SK-N-SH treated with all-trans-retinoic acid at 6 μM for 48 hours (cell line): ENCODE measurements at places on chromosomes 3 and 15.
A peak's percentile ranks its signal among the peaks of the same experiment; 100 is the strongest.

- ATAC-seq: no peak
Observed at GRCh38 chr3:123689831-123690230, 105.0 kb upstream of the HACD2 start.

- ATAC-seq: no peak
Observed at GRCh38 chr3:129112308-129113052, 9.1 kb downstream of the RAB43 start.

GRCh38 chr3:154241496-154241895 is 82.8 kb downstream of the DHX36 start:
- ATAC-seq: no peak

DNA sequence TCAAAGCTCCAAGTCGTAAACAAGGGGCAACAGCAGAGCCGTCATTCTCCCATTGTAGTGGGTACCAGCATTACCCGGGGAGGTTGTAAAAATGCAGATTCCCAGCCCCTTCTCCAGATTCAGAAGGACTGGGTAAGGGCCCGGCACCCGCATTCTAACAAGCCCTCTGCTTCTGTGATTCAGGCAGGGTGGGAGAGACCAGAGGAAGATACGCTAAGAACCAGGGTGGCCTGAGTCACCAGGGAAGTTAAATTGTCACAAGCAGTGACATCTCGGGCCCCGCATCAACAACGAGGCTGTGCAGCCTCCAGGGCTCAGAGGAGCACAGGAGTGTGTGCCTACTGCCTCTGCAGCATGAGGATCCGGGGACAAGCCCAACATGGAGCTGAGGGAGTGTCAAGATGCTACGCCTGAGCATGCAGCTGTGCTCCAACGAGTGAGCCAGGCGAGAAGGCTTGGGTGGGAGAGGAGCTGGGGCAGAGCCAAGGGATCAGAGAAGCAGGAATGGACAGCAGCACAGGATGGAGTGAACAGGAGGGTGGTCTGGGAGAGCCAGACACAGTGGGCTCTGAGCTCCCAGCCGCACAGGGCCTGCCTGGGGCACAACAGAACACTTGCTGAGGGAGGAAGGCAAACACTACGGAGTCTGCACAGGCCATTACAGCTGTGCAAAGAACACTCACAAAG is 68.5 kb downstream of the CPN2 start:
- ATAC-seq: no peak

GRCh38 chr3:42290966-42291714 is 25.2 kb upstream of the CCK start:
- ATAC-seq: no peak

DNA sequence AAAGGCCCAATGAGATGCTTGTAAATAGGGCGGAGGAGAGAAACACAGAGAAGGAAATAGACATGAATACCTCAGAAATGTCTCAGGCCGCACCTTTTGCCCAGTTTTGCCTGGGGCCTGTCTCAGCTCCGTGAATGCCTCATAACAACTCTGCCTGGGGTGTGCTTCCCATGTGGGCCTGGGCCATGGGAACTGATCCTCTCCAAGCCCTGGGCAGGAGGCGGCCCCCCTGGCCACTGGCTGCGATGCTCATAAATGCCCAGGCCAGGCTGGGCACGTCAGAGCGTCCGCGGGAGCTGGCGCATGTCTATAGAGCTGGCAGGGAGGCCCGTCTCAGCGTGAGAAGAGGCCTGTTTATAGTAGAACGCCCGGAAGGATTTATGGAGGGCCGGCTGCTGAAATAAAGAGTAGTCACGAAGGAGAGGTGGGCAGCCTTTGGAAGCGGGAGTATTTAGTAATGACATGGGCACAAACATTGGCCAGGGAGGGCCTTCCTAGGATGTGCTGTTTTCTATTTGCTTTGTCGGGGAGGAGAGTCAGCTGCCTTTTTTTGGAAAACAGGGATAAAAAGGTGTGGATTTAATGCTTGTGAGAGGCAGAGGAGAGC is 85.9 kb upstream of the IGF1R start:
- ATAC-seq: no peak

DNA sequence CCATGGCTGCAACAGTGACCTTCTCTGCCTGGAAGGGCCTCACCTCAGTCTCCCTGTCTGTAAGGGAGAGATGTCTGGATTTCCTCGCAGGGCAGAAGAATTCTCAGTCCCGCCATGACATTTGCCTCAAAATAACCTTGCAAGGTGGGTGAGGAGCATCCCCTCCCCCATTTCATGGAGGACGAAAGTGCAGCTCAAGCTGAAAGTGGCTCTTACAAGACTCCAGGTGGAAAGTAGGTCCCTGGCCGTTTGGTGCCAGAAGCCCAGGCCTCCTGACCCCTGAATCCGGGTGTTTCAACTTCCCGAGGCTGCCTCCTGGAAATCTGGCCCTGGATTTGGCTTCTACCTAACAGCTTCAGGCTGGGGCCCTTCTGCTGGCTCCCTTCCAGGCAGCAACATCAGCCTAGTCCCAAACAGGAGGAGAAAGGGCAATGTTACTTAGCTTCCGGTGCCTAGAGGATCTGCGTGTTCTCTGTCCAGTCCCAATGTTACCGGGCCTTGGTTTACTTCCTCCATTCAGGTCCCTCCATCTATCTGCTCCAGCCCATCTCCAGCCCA is 769 bp upstream of the CSPG4 start:
- ATAC-seq: no peak

DNA sequence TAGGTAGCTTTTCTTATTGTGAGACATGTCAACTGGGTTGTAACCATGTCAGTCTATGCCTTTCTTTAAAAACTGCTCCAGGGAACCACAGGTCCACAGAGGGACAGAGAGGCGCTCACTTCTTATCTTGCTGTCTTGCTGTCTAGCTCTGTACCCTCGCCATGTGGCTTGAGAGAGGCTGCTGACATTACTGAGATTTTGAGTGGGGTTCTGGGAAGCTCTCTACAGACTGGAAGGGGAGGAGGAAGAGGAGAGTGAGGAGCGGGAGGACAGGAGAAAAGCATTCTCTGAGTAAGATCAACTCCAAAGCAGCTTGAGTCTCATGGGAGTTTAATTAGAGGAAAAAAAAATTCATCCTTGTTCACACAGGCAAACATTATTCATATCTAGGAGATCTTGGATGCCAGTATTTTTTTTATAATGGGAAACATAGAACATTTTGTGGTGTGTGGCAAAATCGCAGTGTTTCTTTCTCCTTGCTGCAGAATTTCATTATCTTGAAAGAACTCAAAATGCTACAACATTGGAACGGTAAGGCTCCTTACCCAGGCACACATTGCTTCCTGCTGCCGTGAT is 1037.0 kb upstream of the NR2F2 start:
- ATAC-seq: no peak

DNA sequence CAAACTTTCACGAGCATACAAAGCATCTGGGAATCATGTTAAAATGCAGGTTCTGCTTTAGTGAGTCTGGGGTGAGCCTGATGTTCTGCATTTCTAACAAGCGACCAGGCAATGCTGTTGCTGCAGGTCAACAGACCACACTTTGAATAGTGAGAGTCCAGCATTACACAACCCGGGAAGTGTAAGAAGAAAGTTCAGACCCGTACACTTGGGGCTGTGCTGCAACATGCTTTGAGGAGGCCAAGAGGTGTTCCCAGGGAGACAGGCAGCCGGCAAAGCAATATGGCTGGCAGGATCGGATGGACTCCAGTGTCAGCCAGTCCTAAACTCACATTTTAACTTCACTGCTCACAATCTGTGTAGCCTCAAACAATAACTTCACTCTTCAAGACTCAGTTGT is 134.2 kb downstream of the LIPC start:
- ATAC-seq: no peak

GRCh38 chr3:168197162-168197561 is 101.4 kb upstream of the GOLIM4 start:
- no peak for ATAC-seq

GRCh38 chr15:85462029-85462428 is 81.6 kb downstream of the AKAP13 start:
- no peak for ATAC-seq

- ATAC-seq: no peak
Observed at GRCh38 chr3:23341147-23341838, 138.2 kb downstream of the UBE2E2 start.

DNA sequence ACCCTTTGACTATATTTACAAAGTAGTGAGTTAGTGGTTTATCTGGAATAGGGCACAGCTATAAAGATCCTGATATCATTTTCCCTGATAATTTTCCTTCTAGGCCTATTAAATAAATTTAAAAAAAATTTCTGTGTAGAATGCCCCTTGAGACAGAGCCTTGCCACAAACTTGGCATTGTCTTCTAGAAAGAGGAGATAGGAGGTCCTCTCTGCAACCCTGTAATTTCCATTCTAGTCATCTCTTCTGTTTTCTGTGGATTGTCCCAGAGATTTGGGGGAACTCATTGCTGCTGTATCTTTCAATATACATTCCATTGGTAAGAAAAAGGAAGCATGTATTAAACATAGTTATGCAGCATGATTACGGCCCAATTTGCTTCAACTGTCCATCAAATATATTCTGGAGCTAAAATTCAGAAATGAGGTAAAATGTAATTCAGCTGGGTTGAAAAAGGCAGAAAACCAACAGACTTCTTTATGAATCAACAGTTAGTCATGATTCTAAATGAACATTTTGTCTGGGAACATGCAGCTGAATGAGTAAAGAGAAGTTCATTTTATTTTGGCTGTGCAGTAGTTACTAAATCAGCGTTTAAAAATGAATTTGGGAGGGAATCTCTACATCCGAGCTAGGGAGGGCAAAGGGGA is 401.1 kb downstream of the NAALADL2 start:
- peak; percentile 63 for ATAC-seq

DNA sequence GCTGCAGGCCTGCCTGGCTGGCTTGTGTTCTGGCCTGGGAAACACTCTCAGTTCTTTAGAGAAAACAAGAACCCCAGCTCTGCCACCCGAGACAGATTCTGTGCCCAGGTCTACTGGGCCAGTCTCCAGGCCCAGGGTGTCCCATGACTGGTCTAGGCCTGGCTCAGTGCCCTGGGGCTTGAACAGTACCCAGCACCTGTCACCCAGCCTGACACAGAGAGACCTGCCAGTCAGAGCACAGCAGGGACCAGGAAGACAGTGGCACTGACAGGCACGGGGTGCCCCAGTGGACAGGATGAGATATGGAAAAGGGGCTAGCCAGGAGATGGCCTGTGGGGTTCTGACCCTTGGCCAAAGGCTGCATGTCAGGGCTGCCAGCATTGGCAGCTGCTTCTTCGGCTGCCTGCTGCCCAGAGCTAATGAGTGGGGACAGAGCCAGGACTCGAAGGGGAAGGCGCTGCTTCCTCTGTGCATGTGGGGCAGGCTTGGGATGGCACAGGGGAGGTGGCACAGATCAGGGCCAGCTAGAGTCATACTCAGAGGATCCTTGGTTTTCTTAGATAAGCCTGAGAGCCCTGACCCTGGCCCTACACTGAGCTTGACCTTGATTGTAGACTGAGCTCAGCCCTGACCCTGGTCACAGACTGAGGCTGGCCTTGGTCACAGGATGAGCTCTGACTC is 15.1 kb downstream of the CCDC33 start:
- ATAC-seq: peak; percentile 50

GRCh38 chr15:45354711-45355110 is 23.6 kb downstream of the GATM start:
- ATAC-seq: no peak

- no peak for ATAC-seq
Observed at GRCh38 chr15:84681831-84682230, 23.8 kb upstream of the NMB start.

- no peak for ATAC-seq
Observed at GRCh38 chr15:101068523-101068960, 149.4 kb downstream of the LRRK1 start.

- ATAC-seq: no peak
Observed at GRCh38 chr3:34364335-34364734, 565.9 kb downstream of the PDCD6IP start.

DNA sequence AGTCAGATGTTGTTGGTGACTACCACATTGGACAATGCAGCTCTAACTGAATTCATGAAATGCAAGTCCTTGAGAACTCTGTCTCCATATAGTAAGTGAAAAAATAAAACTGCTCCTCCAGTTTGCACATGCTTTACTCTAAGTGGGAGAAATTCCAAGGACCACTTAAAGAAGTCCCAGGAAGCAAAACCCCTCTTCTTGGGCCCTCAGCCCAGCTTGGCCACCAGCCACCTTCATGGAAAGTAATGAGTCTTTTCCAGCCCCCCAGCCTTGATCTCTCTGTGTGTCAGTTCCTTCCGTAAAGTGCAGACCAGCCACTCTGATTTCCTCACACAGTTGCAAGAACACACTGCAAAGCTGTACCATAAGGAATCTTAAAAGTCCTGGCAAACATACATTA is 34.5 kb downstream of the DAPK2 start:
- ATAC-seq: no peak

DNA sequence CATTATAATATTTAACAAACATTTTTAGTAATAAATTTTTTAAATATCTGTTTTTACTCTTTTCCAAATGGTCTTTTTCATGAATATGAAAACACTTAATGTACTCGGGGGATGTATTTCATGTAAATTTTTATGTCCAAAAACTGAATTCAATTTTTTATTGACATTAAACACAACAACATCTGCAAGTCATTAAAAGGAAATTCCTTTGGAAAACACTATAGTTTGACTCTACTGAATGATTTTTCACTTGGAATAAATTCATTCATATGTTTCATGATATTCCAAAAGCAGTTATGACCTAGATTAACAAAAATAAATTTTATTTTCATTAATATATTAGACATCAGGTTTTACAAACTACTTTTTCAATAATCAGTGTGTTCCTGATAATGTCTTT is 239.8 kb upstream of the AGTR1 start:
- ATAC-seq: no peak

DNA sequence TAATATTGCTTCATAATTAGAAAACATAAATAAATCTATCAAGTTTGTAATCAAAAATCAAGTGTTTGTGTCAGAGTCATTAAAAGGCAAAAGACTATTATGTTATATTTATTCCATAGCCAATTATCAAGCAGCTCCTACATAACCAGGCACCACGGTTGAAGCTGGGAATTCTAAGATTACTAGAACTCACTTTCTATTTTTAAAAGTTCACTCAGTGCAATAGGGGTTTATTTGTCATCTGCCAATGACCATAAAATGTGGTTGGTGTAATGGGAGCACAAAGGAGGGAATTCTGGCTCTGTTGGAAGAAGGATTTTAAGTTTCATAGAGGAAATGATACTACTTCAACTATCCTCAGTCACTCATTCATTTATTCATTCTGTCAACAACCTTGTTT is 57.7 kb downstream of the TRIM69 start:
- no peak for ATAC-seq

GRCh38 chr15:75200765-75201615 is 692 bp upstream of the C15orf39 start:
- ATAC-seq: no peak

DNA sequence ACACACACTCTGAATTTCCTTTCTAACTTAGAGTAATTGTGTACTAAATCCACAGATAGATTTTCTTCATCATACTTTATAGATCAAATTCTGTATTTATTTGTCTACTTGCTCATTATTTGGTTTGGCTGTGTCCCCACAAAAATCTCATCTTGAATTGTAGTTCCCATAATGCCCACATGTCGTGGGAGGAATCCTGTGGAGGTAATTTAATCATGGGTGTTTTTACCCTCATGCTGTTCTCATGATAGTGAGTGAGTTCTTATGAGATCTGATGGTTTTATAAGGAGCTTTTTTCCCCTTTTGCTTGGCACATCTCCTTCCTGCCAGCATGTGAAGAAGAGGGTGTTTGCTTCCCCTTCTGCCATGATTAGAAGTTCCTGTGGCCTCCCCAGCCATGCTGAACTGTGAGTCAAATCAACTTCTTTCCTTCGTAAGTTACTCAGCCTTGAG is 198.3 kb upstream of the TGFBR2 start:
- ATAC-seq: no peak
